ENCODE measurements at places on chromosomes 12 and 14.

- DNase-seq = no peak
Observed at GRCh38 chr12:129496226-129496625, 407.6 kb downstream of the TMEM132D start.

DNA sequence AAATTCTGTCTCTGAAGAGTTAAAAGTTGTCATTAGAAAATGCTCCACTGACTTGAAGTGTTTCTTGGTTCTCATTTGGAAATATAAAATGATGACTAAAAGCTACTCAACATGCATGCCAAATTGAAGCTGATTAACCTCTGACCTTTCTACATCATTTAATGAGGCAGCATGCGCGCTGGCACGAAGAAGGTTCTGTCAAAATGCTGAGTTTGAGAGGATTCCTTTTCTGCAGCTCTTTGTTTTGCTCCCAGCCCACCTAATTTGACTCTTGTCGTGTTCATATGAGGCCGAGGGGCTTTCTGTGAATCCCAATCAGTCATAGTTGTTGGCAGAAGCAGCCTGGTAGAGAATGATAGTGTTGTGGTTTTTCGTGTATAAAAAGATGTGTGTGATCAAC, 153.4 kb downstream of the BRMS1L start:
- DNase-seq = no peak

DNA sequence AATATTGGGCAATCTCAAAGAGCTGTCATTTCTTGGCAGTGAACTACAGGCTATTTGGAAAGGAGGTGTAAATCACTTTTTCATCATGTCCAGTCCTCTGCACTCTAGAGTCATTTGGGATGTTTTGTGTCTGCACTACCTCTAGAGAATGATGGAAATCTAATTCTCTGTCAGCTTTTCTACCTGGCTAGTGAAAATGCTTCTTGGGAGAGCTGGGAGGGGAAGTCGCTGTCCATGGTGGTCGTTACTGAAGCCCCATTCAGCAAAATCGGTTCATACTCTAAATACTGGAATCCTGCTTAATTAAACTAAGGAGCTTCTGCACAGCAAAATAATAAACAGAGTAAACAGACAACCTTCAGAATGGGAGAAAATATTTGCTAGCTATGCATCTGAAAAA, 251.8 kb downstream of the APAF1 start:
- no peak for DNase-seq

GRCh38 chr12:123471374-123472068, 13.6 kb downstream of the SNRNP35 start:
- DNase-seq = peak; percentile 92

GRCh38 chr12:104340177-104340576, 36.6 kb downstream of the EID3 start:
- DNase-seq = no peak

GRCh38 chr12:96045566-96045965, 10.2 kb upstream of the LTA4H start:
- peak; percentile 7 for DNase-seq

GRCh38 chr12:69579029-69579428, 6.2 kb upstream of the CCT2 start:
- no peak for DNase-seq

GRCh38 chr14:77264466-77265186, 6.4 kb downstream of the NGB start:
- no peak for DNase-seq

DNA sequence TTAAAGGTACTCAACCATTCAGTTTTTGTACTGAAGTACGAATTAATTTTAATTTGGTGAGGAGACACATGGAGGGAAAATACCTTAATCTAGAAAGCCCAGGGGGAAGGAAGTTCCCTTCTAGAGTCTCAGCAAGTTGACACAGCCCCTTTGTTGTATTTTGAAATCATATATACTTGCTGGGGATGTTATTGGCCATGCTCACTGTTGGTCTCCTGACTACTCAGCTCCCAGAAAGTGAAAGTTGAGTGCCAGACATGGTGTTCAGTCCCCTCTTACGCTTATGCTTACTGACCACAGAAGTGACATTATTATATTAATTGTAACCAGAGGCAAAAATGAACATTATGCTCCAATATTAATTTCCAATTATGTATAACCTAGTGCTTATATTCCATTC, 28.1 kb downstream of the ARF6 start:
- no peak for DNase-seq

DNA sequence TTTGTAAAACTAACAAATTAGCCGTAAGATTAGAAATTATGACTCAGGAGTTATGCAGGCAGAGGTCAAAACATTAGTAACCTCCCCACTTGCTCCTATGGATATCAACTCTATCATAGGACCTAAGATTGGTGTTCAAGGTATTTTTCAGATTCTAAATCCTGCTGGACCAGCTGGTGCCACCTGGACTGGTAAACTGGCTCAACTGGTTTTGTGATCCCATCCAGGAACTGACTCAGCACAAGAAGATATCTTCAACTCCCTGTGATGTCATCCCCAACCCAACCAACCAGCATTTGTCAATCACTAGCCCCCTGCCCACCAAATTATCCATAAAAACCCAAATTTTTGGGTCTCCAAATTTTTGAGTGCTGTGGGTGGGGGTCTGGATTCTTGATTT, 98.1 kb upstream of the OR4E1 start:
- DNase-seq = peak; percentile 89

DNA sequence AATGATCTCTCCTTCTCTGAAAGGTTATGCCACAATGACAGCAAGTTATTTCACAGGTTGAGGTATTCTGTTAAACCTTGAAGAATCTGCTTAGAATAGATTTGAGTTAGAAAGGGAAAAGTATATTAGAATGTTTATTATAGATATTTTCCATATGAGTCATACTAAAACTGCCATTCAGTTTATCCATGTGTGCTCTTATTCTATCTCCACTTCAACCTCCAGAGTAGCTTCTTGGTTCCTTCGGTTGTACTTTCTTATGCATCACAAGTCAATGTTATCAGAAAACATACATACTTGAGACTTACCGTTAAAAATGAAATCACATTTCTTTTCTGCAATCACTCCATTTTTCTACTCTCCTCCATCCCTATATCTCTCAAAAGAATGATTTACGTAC, 197.7 kb downstream of the BCAT1 start:
- no peak for DNase-seq

DNA sequence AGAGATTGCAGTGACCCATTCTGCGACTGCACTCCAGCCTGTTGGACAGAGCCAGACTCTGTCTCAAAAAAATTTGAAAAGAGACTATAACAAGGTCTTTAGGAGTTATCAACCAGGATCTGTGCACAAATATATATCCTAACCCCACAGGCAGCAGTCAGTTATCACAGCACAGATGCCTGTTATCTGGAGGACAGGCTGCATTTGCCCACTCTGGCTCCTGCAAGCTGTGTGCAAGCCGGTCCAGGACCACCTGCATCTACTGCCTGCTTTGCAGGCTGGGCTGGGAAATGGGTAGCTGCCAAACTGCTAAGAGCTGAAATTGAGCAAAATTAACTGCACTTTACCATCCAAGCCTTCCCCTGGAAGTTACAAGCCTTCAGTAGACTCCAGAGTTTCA, 21.4 kb upstream of the RCOR1 start:
- DNase-seq = no peak

Measured in trophoblast cell (in vitro differentiated cells and primary cell).